ENCODE measurements at places on chromosomes 3 and 15.

DNA sequence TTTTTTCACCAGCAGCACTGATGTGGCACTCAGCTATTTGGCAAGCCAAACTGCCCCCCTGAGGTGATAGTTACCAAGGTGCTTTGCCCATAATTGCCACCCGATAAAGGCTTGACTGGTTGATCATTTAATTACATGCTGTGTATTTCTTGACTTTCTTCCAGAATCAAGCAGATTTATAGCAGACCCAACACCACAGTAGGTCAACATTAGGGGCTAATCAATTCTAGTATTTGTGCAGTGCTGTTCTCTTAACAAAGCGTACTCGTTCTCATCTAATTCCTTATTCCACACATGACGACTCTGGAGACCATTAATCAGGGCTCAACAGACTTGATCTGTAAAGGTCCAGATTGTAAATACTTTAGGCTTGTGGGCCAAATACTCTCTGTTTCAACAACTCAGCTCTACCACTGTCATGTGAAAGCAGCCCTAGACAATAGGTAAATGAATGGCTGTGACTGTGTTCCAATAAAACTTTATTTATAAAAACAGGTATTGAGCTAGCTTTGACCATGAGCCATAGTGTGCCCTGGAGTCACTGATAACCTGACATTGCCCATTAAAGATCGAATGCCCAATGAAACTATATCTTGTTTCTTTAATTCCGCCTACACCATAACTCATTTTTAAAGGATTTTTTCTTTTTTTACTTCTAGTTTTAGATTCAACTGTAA, 119.1 kb upstream of the TMC3 start:
- no peak for DNase-seq

- DNase-seq = no peak
These were observed 62.5 kb downstream of the SPATA16 start for GRCh38 chr3:173078525-173078924.

GRCh38 chr15:69657626-69658025, 205.0 kb downstream of the RPLP1 start:
- DNase-seq = no peak

DNA sequence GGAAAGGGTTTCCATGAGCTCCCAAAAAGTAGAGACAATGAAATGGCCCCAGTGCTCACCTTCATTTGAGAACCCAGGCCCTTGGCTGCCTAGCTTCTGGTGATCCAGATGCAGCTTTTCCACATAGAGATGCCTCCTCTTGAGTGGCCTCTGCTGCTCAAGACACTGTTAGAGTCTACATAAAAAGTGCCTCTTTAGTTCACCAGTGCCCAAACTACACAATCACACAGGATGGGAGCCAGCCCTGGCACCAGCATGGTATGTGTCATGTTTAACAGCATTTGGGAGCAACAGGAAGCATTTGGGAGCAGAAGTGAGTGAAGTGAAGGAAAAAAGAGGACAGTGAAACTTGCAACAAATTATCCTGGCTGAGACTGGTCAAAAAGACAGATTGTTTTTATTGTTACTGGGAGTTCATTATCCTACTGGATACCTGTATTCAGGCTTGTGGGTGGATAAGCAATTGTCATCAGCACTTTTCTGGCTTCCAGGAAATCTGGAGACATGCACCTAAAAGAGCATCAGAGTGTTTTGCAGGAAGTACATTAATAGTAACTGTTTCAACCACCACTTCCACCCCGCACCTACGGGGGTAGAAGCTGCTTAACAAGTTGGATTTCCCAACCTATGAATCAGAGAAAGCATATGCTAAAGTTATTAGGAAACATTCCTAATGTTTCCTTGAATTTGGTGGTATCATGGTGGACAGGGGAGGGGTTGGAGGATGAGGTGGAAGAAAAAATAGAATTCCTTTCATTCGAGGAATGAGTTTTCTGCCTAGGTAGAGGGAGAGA, 416.2 kb downstream of the IGSF11 start:
- no peak for DNase-seq

GRCh38 chr3:186385856-186386602, 24.0 kb upstream of the DGKG start:
- no peak for DNase-seq

- no peak for DNase-seq
These were observed 167.6 kb upstream of the ST8SIA2 start for GRCh38 chr15:92226020-92226612.

DNA sequence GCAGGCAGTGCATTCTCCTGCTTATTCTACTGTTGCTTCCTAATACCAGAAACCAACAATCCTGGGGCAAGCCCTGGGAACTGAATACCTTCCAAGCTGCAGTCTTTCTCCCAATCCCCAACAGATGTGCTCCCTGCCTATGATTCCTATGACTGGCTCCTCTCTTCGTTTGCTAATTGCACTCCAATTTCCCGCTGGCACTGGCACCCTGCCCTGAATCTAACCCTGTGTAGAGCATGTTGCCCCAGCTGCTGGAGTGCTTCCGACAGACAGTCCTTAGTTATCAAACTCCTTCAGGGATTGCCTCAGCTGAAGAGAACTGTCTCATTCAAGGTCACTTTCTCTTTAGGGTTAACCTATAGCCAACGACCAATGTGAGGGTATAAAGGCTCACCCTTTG, 214.1 kb downstream of the NECTIN3 start:
- DNase-seq = no peak

- no peak for DNase-seq
These were observed 244.4 kb upstream of the TLE3 start for GRCh38 chr15:70342141-70342540.

GRCh38 chr3:176926034-176926433, 271.2 kb downstream of the TBL1XR1 start:
- no peak for DNase-seq

- DNase-seq = peak; percentile 74
These were observed 21.9 kb downstream of the DHX30 start for GRCh38 chr3:47824541-47825473.

- DNase-seq = no peak
These were observed 66.8 kb downstream of the IQSEC1 start for GRCh38 chr3:13006216-13006990.

DNA sequence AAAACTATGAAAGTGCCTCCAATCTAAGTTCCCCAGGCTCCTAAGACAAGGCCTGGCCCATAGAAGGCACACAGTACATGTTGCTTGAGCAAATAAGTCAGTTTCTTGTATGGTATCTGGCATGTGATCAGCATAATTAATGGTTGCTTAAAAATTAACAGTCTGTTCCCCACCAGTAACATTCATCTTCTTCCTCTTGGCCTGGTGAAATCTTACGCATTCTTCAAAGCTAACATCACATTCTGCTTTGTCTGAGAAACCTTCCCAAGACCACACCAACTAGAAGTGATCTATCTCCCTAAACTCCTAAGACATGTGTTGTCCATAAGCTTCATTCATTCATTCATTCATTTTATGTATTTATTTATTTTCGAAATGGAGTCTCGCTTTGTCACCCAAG, 48.1 kb downstream of the LIPC start:
- DNase-seq = no peak

DNA sequence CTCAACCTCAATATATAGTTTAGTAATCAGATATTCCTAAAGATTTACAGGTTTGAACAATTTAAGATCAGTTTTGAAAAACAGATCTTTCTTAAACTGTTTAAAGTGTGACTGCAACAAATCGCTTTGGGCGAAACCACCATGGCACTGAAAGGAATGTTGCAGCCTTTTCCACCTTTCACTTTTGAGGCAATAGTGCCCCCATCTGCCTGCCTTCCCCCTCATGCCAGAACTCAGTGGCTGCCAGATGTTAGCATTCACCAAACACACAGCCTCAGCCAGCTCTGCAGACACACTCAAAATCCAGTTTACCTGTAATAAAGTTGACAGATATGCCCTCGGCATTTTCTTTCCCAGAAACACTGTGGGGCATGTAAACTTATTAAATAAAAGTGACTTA, 3.3 kb downstream of the LYSMD4 start:
- DNase-seq = no peak

GRCh38 chr15:67076147-67076843, 10.9 kb downstream of the SMAD3 start:
- no peak for DNase-seq

DNA sequence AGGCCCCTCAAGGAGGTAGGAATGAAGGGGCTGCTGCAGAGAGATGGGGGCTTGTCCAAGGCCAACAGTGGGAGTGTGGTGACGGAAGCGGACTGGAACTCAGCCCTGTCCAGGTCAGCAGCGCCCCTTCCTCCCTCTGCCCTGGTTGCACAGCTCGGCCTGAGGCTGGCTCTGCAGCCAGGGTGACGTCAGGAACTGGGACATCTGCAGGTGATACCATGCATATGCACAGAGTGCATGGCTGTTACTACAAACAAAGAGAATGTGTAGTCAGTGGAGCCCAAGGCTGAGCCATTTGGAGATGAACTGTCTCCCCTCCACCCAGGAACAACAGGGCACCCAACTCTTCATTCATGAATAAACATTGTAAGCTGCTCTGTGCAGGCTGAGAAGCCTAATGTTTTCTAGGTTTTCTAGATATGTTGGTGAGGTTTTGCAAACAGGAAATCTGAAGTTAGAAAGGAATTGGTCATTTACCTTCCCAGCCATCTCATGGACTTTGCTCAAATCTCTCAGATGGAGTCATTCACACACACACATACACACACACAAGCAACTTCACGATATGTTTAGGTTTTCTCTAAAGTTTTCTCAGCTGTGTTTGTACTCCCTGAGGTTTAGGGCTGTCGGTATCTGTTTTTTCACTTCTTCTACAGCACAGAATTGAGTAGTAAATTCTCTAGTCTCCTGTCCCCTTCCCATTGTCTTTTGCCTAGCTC, 117.2 kb downstream of the TLE3 start:
- no peak for DNase-seq
